Cardiac atrium fibroblast (primary cell): ENCODE measurements at places on chromosomes 12 and 14. TPM values are rescaled to one million over a fixed set of nuclear protein-coding genes. Genes with fewer than 3 reads are reported as not detected.

JPH4 gene
- total RNA-seq: not detected in 2 replicates

SLC17A8 gene
- not detected in 2 replicates for total RNA-seq

HSPB8 gene
- total RNA-seq: 9.7 and 27.7 TPM in 2 replicates

AVPR1A gene
- not detected in 2 replicates for total RNA-seq

PLBD1 gene
- 1.3 and 2.1 TPM in 2 replicates for total RNA-seq

METAP2 gene
- 50.4 and 67.0 TPM in 2 replicates for total RNA-seq
